ENCODE measurements at places on chromosomes 1 and 21.
A peak's percentile ranks its signal among the peaks of the same experiment; 100 is the strongest.

DNA sequence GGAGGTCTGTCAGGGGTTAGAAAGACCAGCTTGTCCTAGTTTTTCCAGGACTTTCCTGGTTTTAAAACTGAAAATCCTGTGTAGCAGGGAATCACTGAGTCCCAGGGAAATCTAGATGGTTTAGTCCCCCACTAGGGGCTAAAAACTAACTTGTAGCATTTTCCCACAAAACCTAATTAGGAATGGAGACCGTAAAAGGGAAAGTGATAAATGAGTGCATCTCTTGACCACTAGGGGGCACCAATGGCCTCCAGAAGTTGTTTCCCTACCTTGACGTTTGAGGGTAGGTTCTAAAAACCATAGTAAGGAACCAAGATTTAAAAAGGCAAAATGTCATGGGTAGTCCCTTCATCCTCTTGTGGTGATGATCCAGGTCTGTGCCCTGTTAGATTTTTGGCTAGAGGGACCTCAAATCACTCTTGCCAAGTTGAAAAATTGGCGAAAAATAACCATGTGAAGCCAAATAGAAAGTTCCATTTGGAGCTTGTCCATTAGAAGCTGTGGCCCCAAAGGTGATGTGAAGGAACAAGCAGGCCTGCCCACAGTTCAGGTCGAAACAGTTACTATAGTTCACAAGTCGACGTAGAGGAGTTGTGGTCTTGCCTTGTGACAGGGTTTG lies 24.5 kb downstream of the CLIC6 start:
- peak; percentile 55 for DNase-seq

- DNase-seq: no peak
Observed at GRCh38 chr21:32608851-32609250, 3.3 kb downstream of the CFAP298 start.

- DNase-seq: no peak
Observed at GRCh38 chr1:234853906-234854644, 244.1 kb upstream of the IRF2BP2 start.

- DNase-seq: no peak
Observed at GRCh38 chr1:203424285-203424684, 51.3 kb upstream of the PRELP start.

DNA sequence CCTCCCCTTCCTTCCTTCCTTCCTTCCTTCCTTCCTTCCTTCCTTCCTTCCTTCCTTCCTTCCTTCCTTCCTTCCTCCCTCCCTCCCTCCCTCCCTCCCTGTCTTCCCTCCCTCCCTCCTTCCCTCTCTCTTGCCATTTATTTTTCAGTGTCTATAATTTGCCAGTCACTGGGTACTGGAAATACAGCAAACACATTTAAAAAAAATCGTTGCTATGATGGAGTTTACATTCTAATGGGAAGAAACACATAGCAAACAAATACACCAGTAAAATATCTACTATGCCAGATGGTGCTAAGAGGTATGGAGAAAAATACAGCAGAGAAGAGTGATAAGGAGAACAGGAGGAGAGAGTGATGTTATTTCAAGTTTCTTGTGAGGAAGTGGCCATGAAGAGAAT lies 309.5 kb downstream of the CTH start:
- DNase-seq: no peak

- DNase-seq: no peak
Observed at GRCh38 chr21:33802481-33802880, 113.1 kb downstream of the ATP5PO start.

- DNase-seq: no peak
Observed at GRCh38 chr1:217139513-217139912, 416.3 kb upstream of the ESRRG start.

DNA sequence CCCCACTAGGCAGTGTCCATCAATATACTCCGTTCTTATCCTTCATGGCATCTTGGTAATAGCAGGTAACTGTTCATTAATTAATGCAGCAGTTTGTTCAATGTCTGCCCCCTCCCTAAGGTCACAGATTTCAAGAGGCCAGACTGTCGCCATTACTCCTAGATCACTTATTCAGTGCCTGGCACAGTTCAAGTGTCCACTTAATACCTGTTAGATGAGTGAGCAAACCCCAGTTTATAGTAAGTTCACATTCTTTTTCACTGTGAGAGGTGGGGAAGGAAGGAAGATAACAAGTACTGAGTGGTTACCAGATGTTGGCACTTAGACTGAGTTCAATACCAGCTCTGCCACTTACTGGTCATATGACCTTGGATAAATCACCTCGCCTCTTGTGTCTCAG lies 36.4 kb downstream of the OPRD1 start:
- no peak for DNase-seq

DNA sequence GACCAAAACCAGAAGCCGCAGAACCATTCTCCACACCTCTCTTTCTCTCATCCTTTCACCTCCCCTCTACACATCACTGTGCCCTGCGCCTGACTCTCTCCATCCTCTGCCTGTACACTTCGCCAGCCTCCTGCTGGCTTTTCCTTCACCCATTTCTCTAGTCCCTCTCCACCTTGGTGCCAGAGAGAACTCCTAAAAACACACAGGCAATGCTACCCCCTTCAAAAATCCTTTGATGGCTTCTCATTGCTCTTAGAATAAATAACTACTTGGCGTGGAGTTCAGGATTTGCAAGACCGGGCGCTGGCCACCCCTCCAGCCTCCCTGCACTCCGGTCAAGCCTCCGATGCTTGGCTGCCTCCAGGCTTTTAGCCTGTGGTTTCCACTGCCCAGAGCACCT lies 8.6 kb downstream of the CRABP2 start:
- DNase-seq: no peak

Measured in RWPE1 (cell line).